ENCODE measurements at places on chromosomes 12 and 14.

DNA sequence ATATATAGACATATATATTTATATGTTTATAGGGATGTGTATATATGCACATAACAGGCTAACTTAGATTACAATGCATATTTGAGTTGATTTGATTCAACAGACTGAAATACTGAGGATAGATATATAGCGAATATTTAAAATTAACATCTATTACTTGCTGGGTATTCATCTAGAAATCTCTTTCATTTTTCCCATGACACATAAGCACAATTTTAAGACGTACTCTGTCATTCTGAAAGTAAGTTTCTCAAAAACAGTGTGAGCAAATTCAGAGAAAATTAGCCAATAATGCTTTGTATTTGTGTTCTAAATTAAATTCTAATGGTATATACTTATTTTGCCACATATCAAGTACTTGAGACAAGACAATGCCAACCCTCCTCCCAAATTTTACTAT is 907.5 kb upstream of the MDGA2 start:
- no peaks in the 10 kb centered on the region for H3K27me3 ChIP-seq
- no peak overlapping the region for H3K4me3 ChIP-seq
- no peaks in the 10 kb centered on the region for H3K36me3 ChIP-seq
- no peak for DNase-seq
- H3K4me1 ChIP-seq = no peaks in the 10 kb centered on the region

DNA sequence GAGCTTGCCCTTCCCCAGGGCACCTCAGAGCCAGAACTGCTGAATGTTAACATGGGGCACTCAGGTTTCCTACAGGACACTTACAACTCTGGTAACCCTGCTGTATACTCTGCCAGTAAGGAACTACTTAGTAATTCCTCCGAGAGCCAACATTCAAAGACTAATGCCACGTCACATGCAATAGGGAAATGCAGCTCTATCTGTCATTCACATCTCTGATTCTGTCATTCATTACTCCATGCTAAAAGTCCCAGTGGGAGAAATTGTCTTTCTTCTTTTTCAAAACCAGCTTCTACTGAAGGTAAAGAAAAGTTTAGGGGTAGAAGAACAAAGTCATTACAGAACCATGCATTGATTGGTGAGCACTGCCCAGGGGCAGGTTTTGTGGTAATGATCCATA is 189.2 kb downstream of the DAD1 start:
- DNase-seq = no peak
- H3K4me3 ChIP-seq = no peak overlapping the region
- no peaks in the 10 kb centered on the region for H3K4me1 ChIP-seq
- no peak overlapping the region for H3K27ac ChIP-seq

- H3K36me3 ChIP-seq = no peaks in the 10 kb centered on the region
- no peak for DNase-seq
- no peak overlapping the region for H3K4me3 ChIP-seq
- H3K27me3 ChIP-seq = no peaks in the 10 kb centered on the region
- H3K4me1 ChIP-seq = peaks cover 12% of the 10 kb centered on the region
Observed at GRCh38 chr12:125981610-125982253, 916.5 kb downstream of the AACS start.

DNA sequence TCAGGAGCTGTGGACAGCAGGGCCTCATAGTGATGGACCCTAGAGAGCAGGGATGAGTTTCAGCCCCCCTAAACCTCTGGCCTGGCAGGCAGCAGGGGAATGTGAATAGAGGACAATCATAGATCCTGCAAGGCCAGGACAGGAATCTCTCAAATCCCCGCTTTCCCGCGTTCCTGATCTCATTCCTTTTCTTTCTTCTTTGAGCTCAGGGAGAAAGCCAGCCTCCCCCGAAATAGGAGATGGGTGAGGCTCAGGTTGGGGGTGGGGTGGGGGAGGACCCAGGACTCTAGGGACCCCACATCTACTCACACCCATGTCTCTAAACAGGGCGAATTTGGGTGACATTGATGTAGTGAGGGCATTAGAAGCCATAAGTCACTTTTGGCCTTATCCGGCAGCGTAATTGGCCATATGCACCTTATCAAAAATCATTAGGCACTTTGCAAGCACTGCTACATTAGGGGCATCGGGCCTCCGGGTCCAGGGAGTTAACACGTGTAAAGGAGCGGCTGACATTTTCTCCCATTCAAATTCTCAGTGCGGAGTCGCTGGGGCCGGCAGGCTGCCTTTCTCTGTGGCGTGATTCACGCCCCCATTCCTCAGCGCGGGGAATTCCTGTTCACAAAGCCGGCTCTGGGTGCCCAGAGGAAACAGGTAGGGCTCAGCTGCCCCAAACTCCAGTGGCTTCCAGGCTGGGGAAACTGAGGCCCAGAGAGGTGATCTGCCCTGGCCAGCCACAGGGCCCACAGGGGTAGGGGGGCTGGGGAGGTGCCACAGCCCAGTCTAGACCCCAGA is 1.5 kb downstream of the LHX5 start:
- DNase-seq = no peak
- no peaks in the 10 kb centered on the region for H3K4me1 ChIP-seq
- peaks cover 100% of the 10 kb centered on the region for H3K27me3 ChIP-seq
- no peak overlapping the region for H3K4me3 ChIP-seq

DNA sequence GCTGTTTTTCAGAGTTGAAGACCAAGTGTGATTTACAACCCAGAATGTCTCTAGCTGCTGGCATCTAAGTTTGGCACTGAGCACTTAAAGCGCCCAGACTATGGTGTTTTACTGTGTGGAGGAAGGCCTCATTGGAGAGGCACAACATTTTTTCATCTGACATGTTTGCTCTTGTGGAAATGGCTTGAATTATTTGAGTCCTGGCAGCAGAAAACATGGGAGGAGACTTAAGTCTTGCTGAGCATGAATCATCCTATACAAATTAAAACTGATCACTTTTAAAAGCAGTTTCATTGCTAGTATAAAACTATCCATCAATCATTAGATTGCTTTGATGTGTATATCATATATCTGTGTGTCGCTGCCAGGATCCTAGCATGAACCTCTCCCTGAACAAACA is 85.9 kb upstream of the REP15 start:
- no peaks in the 10 kb centered on the region for H3K4me1 ChIP-seq
- DNase-seq = no peak
- H3K36me3 ChIP-seq = peaks cover 2% of the 10 kb centered on the region
- H3K27ac ChIP-seq = no peak overlapping the region
- no peak overlapping the region for H3K4me3 ChIP-seq

- no peak overlapping the region for H3K4me3 ChIP-seq
- no peak for DNase-seq
- H3K27me3 ChIP-seq = no peaks in the 10 kb centered on the region
- H3K27ac ChIP-seq = no peak overlapping the region
- peaks cover 6% of the 10 kb centered on the region for H3K4me1 ChIP-seq
Observed at GRCh38 chr12:14076538-14076937, 95.1 kb upstream of the GRIN2B start.

DNA sequence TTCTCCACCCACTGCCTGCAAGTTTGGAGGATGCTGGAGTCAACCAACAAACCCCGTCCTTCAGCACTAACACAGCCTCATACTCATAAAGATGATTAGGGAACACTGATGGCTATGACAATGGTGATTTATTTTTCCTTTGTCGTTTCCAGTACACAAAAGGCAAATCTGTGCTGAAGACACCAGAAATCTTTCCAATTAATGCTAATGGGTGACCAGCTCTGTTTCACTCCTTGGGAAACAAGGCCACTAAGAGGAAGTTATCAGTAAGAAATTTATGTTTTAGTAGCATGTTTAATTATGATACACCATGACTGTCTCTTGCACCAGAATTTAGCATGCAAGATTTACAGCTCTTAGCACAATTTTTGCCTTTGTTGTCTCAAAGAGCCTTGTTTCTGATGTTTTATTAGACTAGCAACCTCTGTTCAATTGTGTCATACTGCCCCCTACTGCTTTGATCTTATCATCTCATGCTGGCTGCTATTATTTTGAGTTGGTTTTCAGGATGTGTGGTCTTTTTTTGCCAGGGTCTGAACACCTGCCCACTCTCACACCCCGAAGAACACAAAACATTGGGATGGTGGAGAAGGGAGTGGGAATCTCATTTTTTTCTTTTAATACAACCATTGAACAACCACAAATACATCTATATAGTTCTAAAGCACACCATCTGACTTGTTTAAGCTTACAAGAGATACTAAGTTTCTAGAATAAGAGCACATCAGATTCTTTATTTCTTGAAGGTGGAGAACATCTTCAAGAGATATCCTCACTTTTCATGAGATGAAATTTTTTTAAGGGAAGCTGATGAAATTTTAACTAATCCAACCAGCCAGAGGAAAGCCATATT is 160.9 kb downstream of the SPTSSA start:
- H3K4me1 ChIP-seq = no peaks in the 10 kb centered on the region
- no peak for DNase-seq
- no peaks in the 10 kb centered on the region for H3K27me3 ChIP-seq
- H3K27ac ChIP-seq = no peak overlapping the region
- no peaks in the 10 kb centered on the region for H3K36me3 ChIP-seq
- no peak overlapping the region for H3K4me3 ChIP-seq

- no peaks in the 10 kb centered on the region for H3K27me3 ChIP-seq
- no peaks in the 10 kb centered on the region for H3K36me3 ChIP-seq
- H3K27ac ChIP-seq = no peak overlapping the region
- no peak for DNase-seq
Observed at GRCh38 chr12:26548227-26548626, 284.8 kb downstream of the ITPR2 start.

DNA sequence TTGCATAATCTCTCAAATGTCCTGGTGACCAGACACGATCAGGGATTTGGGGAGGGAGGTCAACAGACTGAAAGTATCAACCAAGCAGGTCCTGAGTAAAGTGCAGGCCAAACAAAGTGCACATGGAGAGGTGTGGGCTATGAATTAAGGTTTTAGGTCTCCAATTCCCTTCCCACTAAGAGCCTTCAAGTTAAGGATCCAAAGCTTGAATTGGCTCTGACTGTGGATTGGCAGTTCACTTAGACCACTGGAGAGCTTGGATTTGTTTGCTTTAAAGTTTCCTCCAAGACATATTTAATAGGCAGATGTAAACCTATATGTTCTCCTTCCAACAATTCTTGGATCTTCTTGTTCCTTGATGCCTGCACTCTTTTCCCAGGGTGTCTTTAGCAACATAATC is 129.6 kb upstream of the IGF1 start:
- no peaks in the 10 kb centered on the region for H3K4me1 ChIP-seq
- H3K4me3 ChIP-seq = no peak overlapping the region
- no peak overlapping the region for H3K27ac ChIP-seq
- no peak for DNase-seq
- no peaks in the 10 kb centered on the region for H3K27me3 ChIP-seq

DNA sequence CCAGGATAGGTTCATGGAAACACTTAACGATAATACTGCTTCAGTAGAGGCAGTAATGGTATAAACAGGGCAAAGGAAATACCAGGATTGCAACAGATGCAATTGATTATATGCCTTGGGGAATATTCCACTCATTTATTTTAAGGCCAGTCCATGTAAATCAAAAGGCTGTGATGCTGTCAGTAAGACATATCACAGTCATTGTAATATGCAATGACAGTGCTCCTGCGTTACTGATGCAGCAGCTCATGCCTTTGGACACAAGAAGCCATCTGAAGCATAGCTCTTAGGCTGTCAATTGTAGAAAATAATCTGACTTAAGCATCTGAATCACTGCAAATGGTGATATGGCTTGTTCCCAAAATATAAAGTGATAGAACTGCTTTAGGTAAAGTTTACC is 674.8 kb downstream of the TMTC2 start:
- H3K4me1 ChIP-seq = no peaks in the 10 kb centered on the region
- H3K36me3 ChIP-seq = no peaks in the 10 kb centered on the region
- no peak for DNase-seq
- no peaks in the 10 kb centered on the region for H3K27me3 ChIP-seq
- H3K27ac ChIP-seq = no peak overlapping the region

DNA sequence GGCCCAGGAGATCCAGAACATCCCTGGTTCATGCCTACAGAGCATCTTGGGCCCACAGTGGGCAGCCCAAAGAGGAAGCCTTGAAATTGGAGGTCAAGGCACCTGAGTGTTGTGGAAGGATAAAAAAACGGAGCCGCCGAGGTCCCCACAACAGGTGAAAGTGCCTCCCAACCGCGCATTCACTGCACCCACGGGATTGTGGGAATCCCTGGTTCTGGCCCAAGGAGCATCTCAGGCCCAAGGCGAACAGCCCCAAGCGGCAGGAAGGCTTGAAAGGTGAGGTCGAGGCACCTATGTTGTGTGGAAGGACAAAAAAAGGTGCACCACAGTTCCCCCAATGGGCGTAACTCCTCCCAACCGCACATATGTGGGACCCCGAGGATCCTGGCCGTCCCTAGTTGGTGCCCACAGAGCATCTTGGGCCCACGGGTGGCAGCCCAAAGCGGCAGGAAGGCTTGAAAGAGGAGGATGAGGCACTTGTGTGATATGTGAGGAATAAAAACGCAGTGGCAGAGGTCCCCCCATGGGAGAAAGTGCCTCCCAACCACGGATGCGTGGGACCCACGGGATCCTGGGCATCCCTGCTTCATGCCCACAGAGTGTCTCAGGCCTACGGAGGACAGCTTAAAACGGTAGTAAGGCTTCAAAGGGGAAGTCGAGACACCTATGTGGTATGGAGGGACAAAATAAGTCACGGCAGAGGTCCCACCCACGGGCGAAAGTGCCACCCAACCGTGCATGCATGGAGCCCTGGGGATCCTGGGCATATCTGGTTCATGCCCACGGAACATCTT is 583.9 kb downstream of the ALG10 start:
- no peak overlapping the region for H3K4me3 ChIP-seq
- H3K4me1 ChIP-seq = no peaks in the 10 kb centered on the region
- no peaks in the 10 kb centered on the region for H3K27me3 ChIP-seq
- DNase-seq = no peak
- no peaks in the 10 kb centered on the region for H3K36me3 ChIP-seq

DNA sequence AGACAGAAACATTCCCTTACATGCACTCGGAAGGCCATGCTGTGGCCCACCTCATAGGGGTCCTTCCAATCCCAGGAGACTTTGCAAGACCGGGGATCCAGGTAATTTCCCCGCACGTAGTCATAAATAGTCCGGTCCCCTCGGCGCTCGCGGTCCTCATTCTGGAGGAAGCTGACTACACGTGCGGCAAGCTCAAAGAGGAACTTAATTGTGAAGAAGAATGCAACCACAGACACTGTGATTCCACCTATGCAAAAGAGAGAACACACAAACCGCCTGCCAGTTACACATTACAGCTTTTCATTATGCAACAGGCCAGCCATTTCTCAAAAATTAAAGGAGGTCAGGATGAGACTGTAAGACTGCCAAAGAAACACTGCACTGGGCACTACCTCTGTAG is 28.4 kb downstream of the AREL1 start:
- no peak overlapping the region for H3K27ac ChIP-seq
- no peak for DNase-seq
- peaks cover 35% of the 10 kb centered on the region for H3K36me3 ChIP-seq
- no peaks in the 10 kb centered on the region for H3K27me3 ChIP-seq
- peaks cover 12% of the 10 kb centered on the region for H3K4me1 ChIP-seq

All from large intestine (tissue), 12 donors.